Smooth muscle cell of trachea (primary cell): ENCODE measurements at places on chromosomes 5 and 9. TPM values are rescaled to one million over a fixed set of nuclear protein-coding genes. Genes with fewer than 3 reads are reported as not detected.

The DCAF12 gene
- total RNA-seq: 9.4 and 11.5 TPM in 2 replicates

The PAXX gene
- 16.1 and 16.2 TPM in 2 replicates for total RNA-seq

The F2RL2 gene
- total RNA-seq: 27.6 and 42.3 TPM in 2 replicates

The FGF10 gene
- total RNA-seq: 1.7 and 7.3 TPM in 2 replicates
